ENCODE measurements at places on chromosomes 3 and 15.

DNA sequence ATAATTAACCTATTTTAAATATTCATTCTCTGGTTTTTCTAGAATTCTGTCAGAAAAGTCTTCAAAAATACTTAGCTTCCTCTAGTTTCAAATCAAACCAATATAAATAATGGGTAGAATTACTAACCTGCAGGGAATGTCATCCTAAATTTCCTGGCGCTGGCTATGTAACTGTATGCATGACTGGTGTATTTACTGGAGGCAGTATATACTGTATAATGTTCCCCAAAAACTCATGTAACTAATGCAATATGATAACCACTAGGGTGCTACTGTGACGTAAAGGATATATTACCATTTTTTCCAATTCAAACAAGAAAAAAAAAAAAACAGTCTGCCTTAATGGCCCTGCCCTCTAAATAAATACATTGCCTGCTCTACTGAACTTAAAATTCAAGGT lies 407.5 kb downstream of the MECOM start:
- H3K4me3 ChIP-seq = no peak overlapping the region
- H3K27me3 ChIP-seq = no peaks in the 10 kb centered on the region
- DNase-seq = no peak
- H3K27ac ChIP-seq = no peak overlapping the region

GRCh38 chr3:81624756-81625155 lies 136.7 kb downstream of the GBE1 start:
- no peak overlapping the region for H3K4me3 ChIP-seq
- H3K36me3 ChIP-seq = no peaks in the 10 kb centered on the region
- peaks cover 3% of the 10 kb centered on the region for H3K4me1 ChIP-seq
- no peak overlapping the region for H3K27ac ChIP-seq
- DNase-seq = no peak

DNA sequence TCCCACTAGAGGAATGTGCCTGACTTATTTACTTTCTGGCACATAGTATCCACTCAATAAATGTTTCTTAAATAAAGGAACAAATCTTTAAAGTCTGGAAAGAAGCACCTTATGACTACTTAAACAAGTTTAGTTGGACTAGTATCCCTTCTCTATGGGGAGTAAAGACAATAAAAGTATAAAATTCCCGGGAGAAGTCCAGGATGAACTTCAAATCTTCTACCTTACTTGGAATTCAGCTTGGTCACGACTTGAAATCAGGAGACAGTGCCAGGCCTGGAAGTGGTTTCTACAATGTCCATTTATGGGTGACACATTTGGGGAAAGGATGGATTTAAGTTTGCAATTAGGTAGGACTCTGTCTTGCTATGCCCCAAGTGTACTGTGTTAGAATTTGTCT lies 196.5 kb downstream of the NR1D2 start:
- peaks cover 14% of the 10 kb centered on the region for H3K4me1 ChIP-seq
- peaks cover 16% of the 10 kb centered on the region for H3K36me3 ChIP-seq
- peak overlapping the region; percentile 12 for H3K27ac ChIP-seq
- DNase-seq = no peak

- H3K27ac ChIP-seq = peak overlapping the region; percentile 62
- peaks cover 90% of the 10 kb centered on the region for H3K4me1 ChIP-seq
Measured at GRCh38 chr3:100106531-100107141, 7.7 kb downstream of the FILIP1L start.

GRCh38 chr3:37417297-37418082 lies 243.1 kb upstream of the LRRFIP2 start:
- peaks cover 17% of the 10 kb centered on the region for H3K36me3 ChIP-seq
- no peaks in the 10 kb centered on the region for H3K4me1 ChIP-seq
- no peak for DNase-seq
- H3K27ac ChIP-seq = no peak overlapping the region
- H3K27me3 ChIP-seq = no peaks in the 10 kb centered on the region

DNA sequence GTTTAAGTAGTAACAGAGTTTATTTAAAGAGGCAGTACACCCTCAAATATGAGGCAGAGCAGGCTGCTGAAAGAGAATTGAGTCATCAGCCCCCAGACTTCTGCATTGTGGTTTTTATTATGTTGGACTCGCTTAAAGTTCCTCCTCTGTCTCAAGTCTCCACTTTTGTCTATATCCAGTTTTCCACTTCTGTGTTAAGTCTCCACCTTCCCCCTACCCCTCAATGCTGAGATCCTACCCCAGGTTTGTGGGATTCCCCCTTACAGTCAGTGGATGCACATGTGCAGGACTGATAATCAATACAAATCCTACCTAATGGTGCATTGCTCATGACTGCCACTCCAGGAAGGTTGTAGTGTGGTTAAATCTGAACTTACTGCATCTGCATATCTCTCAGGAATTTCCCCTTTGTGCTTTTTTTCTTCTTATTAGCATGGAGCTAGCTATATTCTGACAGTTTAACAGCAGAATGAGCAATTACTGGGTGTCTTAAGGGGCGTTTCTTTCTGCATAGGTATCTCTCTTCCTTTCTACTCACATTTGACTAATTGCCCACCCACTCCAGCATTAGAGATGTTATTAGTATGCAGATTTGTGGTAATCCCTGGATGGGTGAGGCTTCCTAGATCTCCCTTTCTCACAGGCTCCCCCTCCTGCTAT lies 11.9 kb upstream of the CD200R1L start:
- no peak for DNase-seq
- H3K27me3 ChIP-seq = no peaks in the 10 kb centered on the region
- no peaks in the 10 kb centered on the region for H3K36me3 ChIP-seq
- H3K4me1 ChIP-seq = no peaks in the 10 kb centered on the region
- no peak overlapping the region for H3K4me3 ChIP-seq

Measured in thoracic aorta (tissue), 2 donors.